ENCODE measurements at places on chromosomes 4 and X.

GRCh38 chrX:134443461-134443860, 16.5 kb upstream of the HPRT1 start:
- DNase-seq, result no peak

DNA sequence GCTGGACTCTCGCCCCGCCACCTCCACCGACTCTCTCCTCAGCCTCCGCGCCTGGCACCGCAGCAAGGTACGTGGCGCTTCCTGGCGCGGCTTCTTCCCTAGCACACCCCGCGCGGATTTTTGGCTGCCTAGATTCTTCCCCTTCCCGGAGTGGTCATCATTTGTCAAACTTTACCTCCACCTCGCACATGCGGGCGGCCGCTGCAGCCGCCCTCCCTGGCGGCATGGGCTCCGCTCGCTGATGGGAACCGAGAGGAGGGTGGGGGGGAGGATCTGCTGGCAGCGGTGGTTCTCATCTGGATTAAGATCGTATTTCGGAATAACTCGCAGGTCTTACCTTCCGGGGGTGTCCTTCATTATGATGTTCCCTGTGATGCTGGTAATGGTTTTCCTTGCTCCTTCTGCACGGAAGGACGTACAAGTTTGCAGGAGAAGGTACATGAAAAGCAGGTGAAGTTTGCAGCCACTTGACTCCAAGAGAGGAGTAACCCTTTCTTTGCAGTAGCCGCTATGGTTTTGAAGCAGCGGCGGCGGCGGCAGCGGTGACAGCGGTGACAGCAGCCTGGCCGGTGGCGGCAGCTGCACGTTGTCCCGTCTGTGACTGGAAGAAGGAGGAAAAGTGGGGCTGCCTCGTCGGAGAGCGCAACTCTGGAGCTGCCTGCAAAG, 2183.9 kb upstream of the TENM3 start:
- DNase-seq, result no peak

DNA sequence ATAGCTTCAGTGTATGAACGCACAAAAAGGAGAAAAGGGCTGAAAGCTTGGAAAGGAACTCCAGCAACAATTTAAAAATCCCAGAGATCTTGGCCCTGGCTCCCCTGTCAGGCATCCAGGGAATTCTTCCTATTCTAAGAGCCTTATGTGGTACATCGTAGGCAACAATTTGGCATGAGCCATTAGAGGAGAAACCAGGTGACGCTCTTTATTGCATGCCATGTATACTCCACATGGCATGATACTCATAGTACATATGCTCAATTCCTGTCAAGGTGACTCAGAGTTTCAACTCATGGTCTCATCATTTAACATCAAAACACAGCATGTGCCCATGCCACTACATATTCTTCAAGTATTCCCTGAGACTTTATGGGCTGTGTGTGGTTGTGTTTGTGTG, 191.3 kb downstream of the OR13H1 start:
- DNase-seq, result no peak

DNA sequence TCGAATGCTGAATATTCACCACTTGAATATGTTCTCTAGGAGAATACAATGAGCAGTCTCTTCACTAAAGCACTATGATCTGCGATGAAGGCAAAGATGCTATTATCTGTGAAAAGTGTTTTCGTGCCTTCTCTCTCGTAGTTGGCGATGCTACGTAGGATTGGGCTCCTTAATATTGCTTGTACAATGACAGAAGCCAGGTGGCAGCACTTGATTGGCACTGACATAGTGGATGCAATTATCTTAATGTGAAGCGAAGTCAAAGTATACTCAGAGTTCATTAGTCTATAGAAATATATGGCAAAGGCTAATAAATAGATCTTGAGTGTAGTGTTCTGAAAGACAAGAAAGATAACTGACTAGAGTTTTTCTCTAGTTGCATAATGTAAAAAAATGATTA, 1135.7 kb upstream of the AGA start:
- no peak for DNase-seq

GRCh38 chr4:80014531-80014930, 58.5 kb downstream of the ANTXR2 start:
- no peak for DNase-seq
